GM12878 (cell line): ENCODE measurements at places on chromosomes 6 and 20. TPM values are rescaled to one million over a fixed set of nuclear protein-coding genes. Genes with fewer than 3 reads are reported as not detected.

DNA sequence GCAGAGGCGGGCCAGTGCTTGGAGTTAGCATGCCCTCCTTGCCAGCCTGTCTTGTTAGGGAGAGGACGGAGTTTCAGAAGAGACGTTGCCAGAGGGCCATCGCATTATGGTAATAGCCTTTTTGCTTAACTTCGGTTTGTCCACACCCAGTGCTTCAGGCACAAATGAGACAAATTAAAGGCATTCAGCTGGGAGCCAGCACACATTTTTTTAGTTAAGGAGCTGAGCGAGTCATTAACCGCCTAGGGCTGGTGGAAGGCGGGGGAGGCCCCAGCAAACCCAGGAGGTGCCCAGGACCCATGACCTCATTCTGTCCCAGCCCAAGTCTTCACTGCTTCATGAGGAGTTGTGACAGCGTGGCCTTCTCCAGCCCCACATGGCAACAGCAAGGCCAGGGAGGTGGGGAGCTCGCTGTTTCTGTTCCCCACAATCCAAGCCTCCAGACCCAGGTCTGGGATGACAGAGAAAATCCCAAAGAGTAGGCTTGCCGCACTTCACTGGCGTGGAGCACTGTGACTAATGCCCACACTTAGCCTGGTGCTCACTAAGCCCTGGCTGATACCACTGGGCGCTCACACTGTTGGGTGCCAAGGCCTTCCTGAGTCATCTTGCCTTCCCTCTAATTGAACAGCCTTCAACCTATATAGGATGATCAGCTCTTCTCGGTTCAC, 237.1 kb downstream of the ANKRD60 start:
- DNase-seq = no peak

DNA sequence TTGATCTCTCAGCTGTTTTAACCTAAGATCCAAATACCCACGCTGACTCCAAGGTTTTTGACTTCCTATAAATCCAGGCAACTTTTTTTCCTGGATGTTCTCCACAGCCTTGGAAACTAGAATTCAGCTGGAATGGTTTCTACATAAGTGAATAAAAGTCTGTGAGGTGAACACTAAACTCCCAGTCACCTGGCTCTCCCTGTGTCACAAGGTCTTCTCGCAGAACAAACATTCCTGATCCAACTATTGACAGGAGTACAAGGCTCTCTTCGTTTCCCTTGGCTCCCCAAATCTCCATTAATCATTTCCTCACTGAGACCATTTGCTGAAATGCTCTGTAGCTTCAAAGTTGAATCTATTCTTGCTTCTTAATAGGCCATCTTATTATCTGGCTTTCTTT, 265.7 kb downstream of the ADGRG6 start:
- DNase-seq = no peak

DNA sequence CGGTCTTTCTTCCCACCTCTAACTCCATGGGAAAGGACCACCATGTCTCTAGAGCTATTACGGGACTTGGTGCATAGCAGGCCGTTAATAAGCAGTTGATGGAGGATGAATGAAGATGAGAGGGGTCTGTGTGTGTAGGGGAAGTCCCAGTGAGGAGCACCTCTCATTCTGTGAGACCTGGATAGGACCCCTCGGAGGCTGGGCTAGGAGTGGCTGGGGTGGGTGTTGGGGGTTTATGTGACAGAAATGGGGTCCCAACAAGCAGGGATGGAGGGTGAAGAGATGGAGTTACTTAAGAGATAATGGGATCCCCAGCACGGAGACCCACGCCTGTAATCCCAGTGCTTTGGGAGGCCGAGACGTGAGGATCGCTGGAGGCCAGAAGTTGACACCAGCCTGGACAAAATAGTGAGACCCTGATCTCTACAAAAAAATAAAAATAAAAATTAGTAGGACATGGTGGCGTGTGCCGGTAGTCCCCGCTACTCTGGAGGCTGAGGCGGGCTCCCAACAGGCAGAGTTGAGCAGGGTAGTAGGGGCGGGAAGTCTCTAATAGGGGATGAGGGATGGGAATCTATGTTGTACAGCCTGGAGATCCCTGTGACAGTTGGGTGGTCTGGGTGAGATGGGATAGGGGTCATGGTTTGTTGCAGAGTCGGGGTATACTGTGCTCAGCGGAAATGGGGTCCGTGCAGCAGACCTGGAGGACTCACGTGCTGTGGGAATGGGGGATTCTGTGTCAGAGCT, 677 bp upstream of the ZNF341 start:
- DNase-seq = no peak

DNA sequence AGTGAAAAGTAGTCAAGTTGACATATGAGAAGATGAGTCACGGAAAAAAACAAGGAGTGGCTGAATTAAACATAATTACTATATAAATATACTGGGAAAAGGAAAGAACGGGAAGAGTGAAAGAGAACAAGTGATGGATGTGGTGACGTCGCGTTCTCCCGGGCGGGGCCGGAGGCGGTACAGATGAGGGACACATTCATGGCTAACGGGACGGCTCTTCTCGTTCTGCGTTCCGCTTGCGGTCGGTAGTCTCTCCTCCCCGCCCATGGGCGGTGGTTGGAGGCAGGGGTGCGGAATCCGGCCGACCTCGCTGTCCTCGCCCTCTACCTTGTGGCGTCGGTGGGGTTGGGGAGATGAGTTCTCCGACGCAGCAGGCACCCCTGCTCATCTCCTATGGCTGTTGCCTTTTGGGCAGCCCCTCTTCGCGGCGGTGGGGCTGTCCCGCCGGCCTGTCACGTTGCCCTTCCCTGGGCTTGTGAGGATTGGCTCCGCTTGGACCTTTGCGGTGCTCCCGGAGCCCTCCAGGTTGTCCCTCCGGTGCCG, 22.5 kb downstream of the HLA-G start:
- no peak for DNase-seq

DNA sequence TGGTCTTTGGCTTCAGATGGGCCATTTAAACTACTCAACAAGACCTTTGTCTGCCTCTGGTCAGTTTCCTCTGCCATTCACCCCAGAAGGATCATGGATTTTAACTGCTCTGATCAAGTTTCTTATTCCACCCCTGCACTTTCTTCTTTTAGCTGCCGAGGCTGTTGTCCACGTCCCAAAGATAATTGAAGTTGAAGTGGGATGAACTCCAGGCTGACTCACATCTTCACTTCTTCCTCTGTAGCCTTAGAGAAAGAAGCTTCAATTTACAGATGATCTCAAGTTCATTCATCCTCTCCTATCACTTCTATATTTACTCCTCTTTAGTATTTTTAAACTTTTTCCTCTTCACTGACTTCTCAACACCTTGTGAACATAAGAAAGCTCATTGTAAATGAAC, 651.6 kb downstream of the UTRN start:
- no peak for DNase-seq

GRCh38 chr6:112332274-112332673, 14.9 kb upstream of the RFPL4B start:
- no peak for DNase-seq

GRCh38 chr20:46588532-46589511, 38.4 kb upstream of the OCSTAMP start:
- no peak for DNase-seq

GRCh38 chr6:72769459-72770125, 147.7 kb downstream of the KCNQ5 start:
- no peak for DNase-seq

- DNase-seq = no peak
Measured at GRCh38 chr6:71088166-71088565, 131.3 kb upstream of the B3GAT2 start.

- DNase-seq = no peak
Measured at GRCh38 chr20:42392442-42392841, 774.3 kb upstream of the CHD6 start.

GRCh38 chr6:38552121-38552520, 87.6 kb downstream of the BTBD9 start:
- peak; percentile 56 for DNase-seq

- no peak for DNase-seq
Measured at GRCh38 chr6:135810486-135810885, 41.0 kb upstream of the PDE7B start.

GRCh38 chr6:11363881-11364576, 131.6 kb upstream of the NEDD9 start:
- DNase-seq = no peak

GRCh38 chr6:154246723-154247118, 109.9 kb downstream of the IPCEF1 start:
- no peak for DNase-seq

DNA sequence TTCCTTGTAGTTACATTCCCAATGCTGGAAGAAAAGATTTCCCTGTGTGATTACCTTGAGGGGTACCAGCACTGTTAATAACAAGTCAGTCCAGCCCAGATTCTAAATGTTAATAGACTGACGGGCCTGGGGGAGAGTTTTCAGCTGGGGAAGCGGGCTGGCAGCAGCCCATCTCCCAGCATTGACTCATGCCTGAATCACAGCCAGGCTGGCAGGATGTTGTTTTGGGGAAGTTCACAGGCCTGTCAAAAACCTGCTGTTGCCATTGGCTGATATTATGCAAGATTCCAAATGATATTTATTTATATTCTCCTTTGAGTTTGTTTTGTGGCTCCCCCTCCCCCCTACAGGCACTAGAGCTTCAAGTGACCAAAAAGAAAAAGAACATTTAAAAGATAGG, 213.9 kb upstream of the CNR1 start:
- no peak for DNase-seq

- no peak for DNase-seq
Measured at GRCh38 chr6:161424421-161424820, 150.6 kb upstream of the AGPAT4 start.

The ADGRF5 gene
- total RNA-seq = 0.13 TPM in 2 replicates

The SNRPB gene
- 429 and 437 TPM in 2 replicates for total RNA-seq

The HS3ST5 gene
- total RNA-seq = not detected in 2 replicates

The CAP2 gene
- total RNA-seq = 0.15 TPM in 1 of 2 replicates, not detected in the other

The LRRN4 gene
- total RNA-seq = not detected in 2 replicates

The C2 gene
- total RNA-seq = 0.58 and 0.97 TPM in 2 replicates

The PAK5 gene
- not detected in 2 replicates for total RNA-seq

The SYNDIG1 gene
- not detected in 2 replicates for total RNA-seq

The ELOVL2 gene
- not detected in 2 replicates for total RNA-seq

The OR12D3 gene
- total RNA-seq = not detected in 2 replicates
